Spinal cord (tissue), 10 donors: ENCODE measurements at places on chromosomes 7 and 10. TPM values are rescaled to one million over a fixed set of nuclear protein-coding genes. Genes with fewer than 3 reads are reported as not detected.

Gene DGKI
- polyA plus RNA-seq, result 12.4 TPM

Gene CEP55
- polyA plus RNA-seq, result 5.7 TPM

Gene RHEB
- polyA plus RNA-seq, result 196 TPM

Gene FAM25C
- not detected for polyA plus RNA-seq

Gene OPN1SW
- 2.3 TPM for polyA plus RNA-seq

Gene KRIT1
- 26.1 TPM for polyA plus RNA-seq

Gene FFAR4
- 0.26 TPM for polyA plus RNA-seq

Gene CCDC7
- polyA plus RNA-seq, result 4.4 TPM

Gene WEE2
- 0.53 TPM for polyA plus RNA-seq

Gene PNLIP
- polyA plus RNA-seq, result 0.42 TPM

Gene NFE2L3
- polyA plus RNA-seq, result 12.0 TPM

Gene CH25H
- 3.9 TPM for polyA plus RNA-seq

Gene CPN1
- polyA plus RNA-seq, result 0.25 TPM

Gene CALHM3
- not detected for polyA plus RNA-seq

Gene PLAC9
- polyA plus RNA-seq, result 20.5 TPM

Gene PGAM2
- 13.6 TPM for polyA plus RNA-seq

Gene LEP
- polyA plus RNA-seq, result not detected

Gene SEMA3D
- polyA plus RNA-seq, result 8.8 TPM

Gene NUTM2E
- not detected for polyA plus RNA-seq

Gene NPSR1
- polyA plus RNA-seq, result not detected

Gene MRLN
- 2.8 TPM for polyA plus RNA-seq

Gene STAMBPL1
- polyA plus RNA-seq, result 8.4 TPM

Gene CPEB3
- polyA plus RNA-seq, result 19.2 TPM

Gene HOGA1
- 4.0 TPM for polyA plus RNA-seq

Gene NEUROD6
- 13.4 TPM for polyA plus RNA-seq

Gene PCGF6
- 11.8 TPM for polyA plus RNA-seq

Gene ABCC2
- polyA plus RNA-seq, result 0.68 TPM

Gene C10orf120
- not detected for polyA plus RNA-seq

Gene GPC2
- polyA plus RNA-seq, result 47.7 TPM

Gene EVX1
- 0.59 TPM for polyA plus RNA-seq

Gene OR2A5
- polyA plus RNA-seq, result not detected

Gene RNLS
- 7.1 TPM for polyA plus RNA-seq
